ENCODE measurements at places on chromosomes 7 and 10. TPM values are rescaled to one million over a fixed set of nuclear protein-coding genes. Genes with fewer than 3 reads are reported as not detected.
A peak's percentile ranks its signal among the peaks of the same experiment; 100 is the strongest.

The TRIM73 gene
- total RNA-seq = 1.5 TPM

The DLX5 gene
- not detected for total RNA-seq

The HSPA12A gene
- total RNA-seq = 0.08 TPM

The ZNF735 gene
- not detected for total RNA-seq

The TEX36 gene
- total RNA-seq = not detected

The TMEM176A gene
- total RNA-seq = not detected

The GCK gene
- total RNA-seq = 3.7 TPM

The PNLIPRP2 gene
- total RNA-seq = not detected

The AGAP5 gene
- 6.7 TPM for total RNA-seq

The RGR gene
- total RNA-seq = not detected

The DPY19L1 gene
- 6.3 TPM for total RNA-seq

- no peaks in the 10 kb centered on the region for H3K4me1 ChIP-seq
- H3K4me3 ChIP-seq = no peak overlapping the region
- H3K27ac ChIP-seq = no peak overlapping the region
Measured at GRCh38 chr10:84826704-84827103, 498.3 kb downstream of the CCSER2 start.

DNA sequence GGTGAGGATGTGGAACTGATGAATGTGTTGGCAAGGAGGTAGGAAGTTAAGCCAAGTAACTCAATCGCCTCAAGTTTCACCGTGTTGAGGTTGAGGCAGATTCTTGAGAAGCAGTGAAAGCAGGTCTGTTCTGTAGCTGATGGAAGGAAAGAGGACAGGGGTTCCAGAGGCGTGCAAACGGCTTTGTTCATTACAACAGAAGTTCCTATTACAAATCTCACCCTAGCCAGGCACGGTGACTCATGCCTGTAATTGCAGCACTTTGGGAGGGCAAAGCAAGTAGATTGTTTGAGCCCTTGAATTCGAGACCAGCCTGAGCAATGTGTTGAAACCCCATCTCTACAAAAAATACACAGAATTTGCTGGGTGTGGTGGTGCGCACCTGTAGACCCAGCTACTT, 36.9 kb upstream of the PTF1A start:
- peaks cover 46% of the 10 kb centered on the region for H3K27me3 ChIP-seq
- no peak for DNase-seq
- no peak overlapping the region for H3K27ac ChIP-seq
- H3K36me3 ChIP-seq = no peaks in the 10 kb centered on the region

DNA sequence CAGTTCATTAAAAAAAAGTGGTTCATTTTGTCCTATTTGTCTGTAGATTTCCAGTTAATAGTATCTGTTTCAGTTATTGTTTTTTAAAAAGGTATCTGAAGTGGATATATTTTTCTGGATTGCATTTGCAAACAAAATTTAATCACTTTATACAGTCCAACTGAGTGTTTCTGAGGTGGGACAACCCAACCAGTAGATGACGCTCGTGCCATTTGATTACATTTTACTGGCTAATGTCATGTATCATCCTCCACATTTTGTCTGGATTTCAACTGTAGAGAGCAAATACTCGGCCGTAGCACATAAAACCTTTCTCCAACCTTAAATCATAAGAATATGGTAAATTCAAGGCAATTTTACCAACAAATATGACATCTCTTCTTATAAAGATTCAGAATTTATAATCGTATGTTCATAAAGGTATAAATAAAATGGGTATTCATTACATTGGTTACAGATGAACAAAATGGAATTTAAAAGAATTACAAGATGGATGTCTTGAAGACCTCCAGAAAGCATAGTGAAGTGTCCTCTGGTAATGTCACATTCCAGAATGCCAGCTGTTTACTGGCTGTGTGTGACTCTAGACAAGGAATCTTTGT, 789.0 kb downstream of the PHTF2 start:
- H3K27ac ChIP-seq = no peak overlapping the region
- no peak overlapping the region for H3K4me3 ChIP-seq
- DNase-seq = no peak
- no peaks in the 10 kb centered on the region for H3K36me3 ChIP-seq
- no peaks in the 10 kb centered on the region for H3K4me1 ChIP-seq
- no peaks in the 10 kb centered on the region for H3K27me3 ChIP-seq

DNA sequence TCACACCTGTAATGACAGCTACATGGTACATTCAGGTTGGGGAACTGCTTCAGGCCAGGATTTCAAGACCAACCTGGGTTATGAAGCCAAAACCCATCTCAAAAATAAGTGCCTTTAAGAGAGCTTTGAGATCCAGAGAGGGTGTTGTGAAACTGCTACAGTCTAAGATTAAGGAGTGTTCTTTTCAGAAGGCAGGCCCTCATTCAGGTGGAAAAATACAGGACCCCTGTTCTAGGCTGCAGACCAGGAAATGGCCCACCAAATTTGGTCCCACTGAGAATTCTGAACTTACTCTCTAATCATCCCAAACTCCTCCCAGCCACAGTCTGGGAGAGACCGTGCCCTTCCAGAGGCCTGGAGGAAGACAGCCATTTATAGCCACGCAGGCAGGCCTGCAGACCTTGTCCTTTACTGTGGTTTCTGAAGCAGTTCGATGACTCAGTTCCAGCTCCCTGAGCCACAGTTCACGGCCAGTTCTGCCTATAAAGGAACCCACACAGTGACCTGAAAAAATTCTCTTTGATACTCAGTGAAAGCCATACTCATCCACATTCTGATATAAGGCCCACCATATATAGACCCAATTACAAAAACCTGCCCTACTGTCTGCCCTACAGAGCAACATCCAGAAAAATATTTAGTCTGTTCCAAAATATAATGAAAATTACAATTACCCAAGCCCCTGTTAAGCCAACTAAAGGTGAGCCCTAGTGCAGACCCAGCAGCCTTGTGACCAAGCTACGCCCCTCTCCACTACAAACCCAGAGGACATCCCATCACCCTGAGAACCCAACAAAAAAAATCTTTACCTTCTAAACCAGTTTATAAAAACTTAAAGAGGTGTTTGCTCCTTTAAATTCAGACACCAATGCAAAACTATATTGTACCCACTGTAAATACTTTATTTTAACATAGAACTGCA, 21.2 kb downstream of the ZNF680 start:
- peak; percentile 7 for DNase-seq
- H3K36me3 ChIP-seq = peaks cover 77% of the 10 kb centered on the region
- no peaks in the 10 kb centered on the region for H3K27me3 ChIP-seq
- no peak overlapping the region for H3K27ac ChIP-seq
- no peak overlapping the region for H3K4me3 ChIP-seq

GRCh38 chr7:957418-958220, 3.1 kb upstream of the ADAP1 start:
- DNase-seq = no peak
- H3K4me3 ChIP-seq = no peak overlapping the region
- H3K27me3 ChIP-seq = peaks cover 9% of the 10 kb centered on the region
- no peak overlapping the region for H3K27ac ChIP-seq
- peaks cover 6% of the 10 kb centered on the region for H3K4me1 ChIP-seq

GRCh38 chr7:155161690-155162089, 91.6 kb downstream of the HTR5A start:
- H3K4me3 ChIP-seq = no peak overlapping the region
- no peak overlapping the region for H3K27ac ChIP-seq
- DNase-seq = no peak
- H3K36me3 ChIP-seq = no peaks in the 10 kb centered on the region
- no peaks in the 10 kb centered on the region for H3K4me1 ChIP-seq

- no peak overlapping the region for H3K27ac ChIP-seq
- no peaks in the 10 kb centered on the region for H3K36me3 ChIP-seq
- H3K4me3 ChIP-seq = no peak overlapping the region
- no peak for DNase-seq
- no peaks in the 10 kb centered on the region for H3K4me1 ChIP-seq
- H3K27me3 ChIP-seq = no peaks in the 10 kb centered on the region
Measured at GRCh38 chr10:127449490-127449889, 99.6 kb upstream of the NPS start.

- DNase-seq = no peak
- no peaks in the 10 kb centered on the region for H3K4me1 ChIP-seq
- no peaks in the 10 kb centered on the region for H3K27me3 ChIP-seq
- H3K27ac ChIP-seq = no peak overlapping the region
- no peaks in the 10 kb centered on the region for H3K36me3 ChIP-seq
Measured at GRCh38 chr7:53607961-53608360, 572.5 kb downstream of the POM121L12 start.

GRCh38 chr10:132848291-132848701, 62.3 kb upstream of the NKX6-2 start:
- DNase-seq = no peak
- H3K4me3 ChIP-seq = peak overlapping the region; percentile 42
- H3K4me1 ChIP-seq = peaks cover 9% of the 10 kb centered on the region
- no peaks in the 10 kb centered on the region for H3K27me3 ChIP-seq
- H3K36me3 ChIP-seq = no peaks in the 10 kb centered on the region
- H3K27ac ChIP-seq = no peak overlapping the region

DNA sequence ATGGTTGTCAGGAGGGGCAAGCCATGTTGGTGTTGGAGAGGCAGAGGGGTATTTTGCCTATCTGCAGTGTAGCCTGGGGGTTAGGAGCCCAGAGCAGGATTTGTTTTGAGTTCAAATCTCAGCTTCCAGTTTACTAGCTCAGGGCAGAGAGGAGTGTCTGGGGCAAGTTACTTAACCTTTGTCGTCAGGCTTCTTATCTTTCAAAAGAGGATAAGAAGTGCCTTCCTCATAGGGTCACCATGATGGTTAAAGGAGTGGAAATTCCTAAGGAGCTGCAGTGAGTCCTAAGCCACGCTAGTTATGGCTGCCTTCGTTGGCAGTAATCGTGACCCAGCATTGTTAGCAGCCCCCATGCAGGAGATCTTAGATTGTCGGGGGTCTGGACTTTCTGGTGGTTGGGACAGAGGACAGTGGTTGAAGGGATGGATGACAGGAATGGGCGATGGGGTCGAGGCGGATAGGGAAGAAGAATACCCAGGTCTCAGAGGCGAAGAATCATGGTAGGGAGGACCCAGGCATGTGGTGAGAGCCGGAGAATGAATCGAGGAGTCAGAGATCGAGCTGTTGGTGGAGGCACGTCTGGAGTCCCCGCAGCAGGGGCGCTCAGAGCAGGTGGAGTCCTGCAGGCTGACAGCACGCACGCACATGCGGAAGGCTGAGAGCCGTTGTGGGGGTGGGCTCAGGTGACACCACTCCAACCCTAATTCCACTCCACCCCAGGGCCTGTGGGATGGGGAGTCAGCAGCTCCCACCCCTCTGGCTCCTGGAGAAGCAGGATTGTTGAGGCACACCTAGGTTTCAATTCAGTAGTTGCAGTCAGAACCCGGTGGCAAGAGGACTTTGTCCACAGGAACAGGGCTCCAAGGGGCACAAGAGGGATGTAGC, 11.6 kb downstream of the ADCK2 start:
- no peak overlapping the region for H3K27ac ChIP-seq
- no peak overlapping the region for H3K4me3 ChIP-seq
- H3K27me3 ChIP-seq = no peaks in the 10 kb centered on the region
- H3K4me1 ChIP-seq = no peaks in the 10 kb centered on the region
- peaks cover 15% of the 10 kb centered on the region for H3K36me3 ChIP-seq

- DNase-seq = no peak
- H3K4me3 ChIP-seq = no peak overlapping the region
- no peaks in the 10 kb centered on the region for H3K4me1 ChIP-seq
- H3K27me3 ChIP-seq = no peaks in the 10 kb centered on the region
Measured at GRCh38 chr7:120973849-120974248, 14.7 kb upstream of the CPED1 start.

DNA sequence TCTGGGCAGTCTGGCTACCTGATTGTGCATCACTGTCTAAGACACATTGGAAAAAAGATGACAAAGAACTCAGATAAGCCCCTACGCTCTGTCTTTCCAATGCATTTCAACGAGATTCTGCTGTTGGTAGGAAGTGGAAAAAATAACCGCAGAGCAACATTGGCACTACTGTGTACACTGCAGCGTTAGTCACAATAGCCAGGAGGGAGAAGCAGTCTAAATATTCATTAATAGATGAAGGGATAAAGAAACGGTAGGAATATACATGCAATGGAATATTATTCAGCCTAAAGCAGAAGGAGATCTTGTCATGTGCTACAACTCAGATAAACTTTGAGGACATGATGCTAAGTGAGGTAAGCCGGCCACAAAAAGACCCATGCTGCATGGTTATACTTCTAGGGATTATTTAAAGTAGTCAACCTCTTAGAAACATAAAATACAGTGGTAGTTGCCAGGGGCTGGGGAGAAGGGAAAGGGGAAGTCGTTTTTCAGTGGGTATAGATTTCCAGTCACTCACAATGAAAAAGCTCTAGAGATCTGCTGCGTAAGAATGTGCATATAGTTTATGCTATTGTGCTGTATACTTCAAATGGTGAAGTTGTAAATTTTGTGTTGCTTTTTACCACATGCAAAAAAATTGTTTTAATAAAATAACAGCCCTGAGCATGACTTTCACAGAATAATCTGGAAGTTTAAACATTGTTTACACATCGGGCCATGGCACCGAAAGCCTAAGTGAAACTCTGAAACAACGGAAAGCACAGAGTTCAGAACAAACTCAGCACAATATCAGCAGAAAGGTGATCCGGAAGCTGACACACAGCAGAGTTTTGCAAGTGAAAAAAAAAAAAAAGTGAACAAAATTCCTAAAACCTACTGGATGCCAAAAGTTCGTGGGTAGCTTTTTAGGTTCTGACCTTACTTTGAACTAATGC, 40.1 kb downstream of the ELMO1 start:
- H3K27me3 ChIP-seq = no peaks in the 10 kb centered on the region
- DNase-seq = peak; percentile 18
- H3K4me1 ChIP-seq = peaks cover 78% of the 10 kb centered on the region

DNA sequence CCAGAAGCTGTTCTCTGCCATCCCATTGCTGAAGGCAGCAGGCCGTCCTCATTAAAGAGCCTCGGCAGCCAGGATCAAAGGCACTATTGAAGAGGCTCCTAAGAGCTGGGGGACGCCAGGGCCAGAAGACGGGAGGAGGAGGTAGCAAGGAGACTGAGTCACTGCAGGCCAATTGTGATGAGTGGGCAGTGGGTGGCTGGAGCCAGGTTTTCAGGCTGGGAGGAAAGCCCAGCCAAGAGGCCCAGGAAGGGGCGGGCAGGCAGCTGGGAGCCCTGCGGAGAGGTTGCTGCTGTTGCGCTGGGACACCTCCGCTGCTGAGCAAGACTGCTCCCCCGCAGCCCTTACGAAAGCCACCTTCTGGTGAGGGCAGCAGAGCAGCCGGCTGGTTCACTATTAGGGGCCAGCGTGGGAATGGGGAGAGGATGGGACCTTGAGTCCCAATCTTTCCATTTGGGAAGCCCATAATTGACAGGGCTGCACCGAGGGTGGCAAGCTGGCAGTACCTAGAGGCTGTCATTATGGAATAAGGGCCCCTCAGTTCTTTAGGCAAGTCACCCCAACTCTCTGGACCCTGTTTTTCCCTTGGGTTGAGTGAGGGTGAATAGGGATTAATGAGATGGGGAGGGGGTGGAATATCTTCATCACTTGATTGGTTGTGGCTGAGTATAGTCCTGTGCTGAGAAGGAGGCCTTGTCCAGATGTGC, 48.4 kb downstream of the UNC5B start:
- H3K4me1 ChIP-seq = no peaks in the 10 kb centered on the region
- no peaks in the 10 kb centered on the region for H3K27me3 ChIP-seq
- no peaks in the 10 kb centered on the region for H3K36me3 ChIP-seq
